ENCODE measurements at places on chromosomes 11 and 22. TPM values are rescaled to one million over a fixed set of nuclear protein-coding genes. Genes with fewer than 3 reads are reported as not detected.
A peak's percentile ranks its signal among the peaks of the same experiment; 100 is the strongest.

- peak; percentile 74 for DNase-seq
Measured at GRCh38 chr11:64649291-64649697, 58.3 kb downstream of the SLC22A12 start.

DNA sequence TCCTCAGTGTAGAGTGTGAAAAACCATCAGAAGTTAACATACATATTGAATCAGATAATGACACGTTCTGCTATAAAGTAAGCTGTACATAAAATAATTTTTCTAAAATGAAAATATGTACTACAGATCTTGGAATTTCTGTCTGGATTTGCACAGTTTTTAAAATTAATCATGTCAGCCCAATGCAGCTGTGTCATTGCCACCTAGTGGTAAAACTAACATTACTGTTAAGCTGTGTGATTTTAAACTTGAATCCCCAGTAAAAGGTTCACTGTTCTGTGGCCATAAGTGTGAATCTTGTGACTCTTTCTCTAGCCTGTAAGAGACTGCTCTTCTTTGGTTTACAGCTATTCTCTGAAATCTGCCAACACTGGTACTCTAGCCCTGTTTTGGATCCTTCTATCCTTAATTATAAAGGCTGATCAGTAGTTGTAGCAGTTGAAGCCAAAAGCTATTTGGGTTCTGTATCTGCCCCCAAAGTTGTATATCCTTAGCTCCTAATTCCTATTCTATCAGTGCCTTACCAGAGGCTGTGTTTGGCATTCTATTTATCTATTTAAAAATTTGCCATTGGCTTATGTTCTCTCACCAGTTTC is 4.0 kb downstream of the JRKL start:
- peak; percentile 85 for DNase-seq

- DNase-seq, result no peak
Measured at GRCh38 chr11:29309992-29310391, 706.8 kb downstream of the KCNA4 start.

- DNase-seq, result no peak
Measured at GRCh38 chr22:43706151-43706550, 106.0 kb downstream of the EFCAB6 start.

GRCh38 chr11:119359365-119360214 is 13.1 kb upstream of the MFRP start:
- DNase-seq, result peak; percentile 58

DNA sequence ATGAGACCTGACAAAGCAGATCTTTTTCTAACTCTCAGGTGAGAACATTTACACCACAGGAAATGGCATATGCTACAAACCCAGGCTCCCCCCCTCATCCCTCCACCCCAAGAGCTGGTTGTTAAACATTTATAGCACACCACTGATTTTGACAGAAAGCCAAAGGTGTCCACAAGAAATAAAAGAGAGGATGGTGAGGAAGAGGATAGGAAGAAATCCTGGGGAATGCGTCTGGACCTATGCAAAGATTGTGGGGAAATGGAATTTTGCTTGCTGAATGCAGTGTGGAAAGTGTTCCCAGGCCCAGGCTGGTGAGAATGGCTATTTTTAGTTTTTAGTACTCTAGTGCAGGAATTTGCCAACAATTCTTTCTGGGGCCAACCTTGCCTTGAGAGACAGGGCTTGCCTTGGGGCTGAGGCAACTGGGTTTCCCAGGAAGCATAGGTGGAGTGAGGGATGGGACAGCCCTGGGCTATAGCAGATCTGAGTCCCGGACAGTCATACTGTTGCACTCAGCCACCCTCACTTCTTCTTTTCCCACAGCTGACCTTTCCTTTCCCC is 163.9 kb downstream of the ADAMTS15 start:
- DNase-seq, result no peak

DNA sequence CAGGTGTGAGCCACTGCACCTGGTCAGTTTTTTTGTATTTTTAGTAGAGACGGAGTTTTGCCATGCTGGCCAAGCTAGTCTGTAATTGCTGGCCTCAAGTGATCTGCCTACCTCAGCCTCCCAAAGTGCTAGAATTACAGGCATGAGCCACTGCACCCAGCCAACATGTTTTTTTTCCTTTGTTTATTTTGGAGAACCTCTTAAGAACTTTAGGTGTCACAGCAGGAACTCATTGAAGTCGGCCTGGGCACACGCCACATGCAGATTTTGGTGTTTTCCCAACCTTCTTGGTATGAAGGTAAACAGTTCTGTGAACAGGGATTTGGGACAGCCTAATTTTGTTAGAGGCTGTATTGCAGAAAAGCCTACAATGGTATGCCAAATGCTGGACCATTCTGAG is 9.4 kb downstream of the DIXDC1 start:
- no peak for DNase-seq

DNA sequence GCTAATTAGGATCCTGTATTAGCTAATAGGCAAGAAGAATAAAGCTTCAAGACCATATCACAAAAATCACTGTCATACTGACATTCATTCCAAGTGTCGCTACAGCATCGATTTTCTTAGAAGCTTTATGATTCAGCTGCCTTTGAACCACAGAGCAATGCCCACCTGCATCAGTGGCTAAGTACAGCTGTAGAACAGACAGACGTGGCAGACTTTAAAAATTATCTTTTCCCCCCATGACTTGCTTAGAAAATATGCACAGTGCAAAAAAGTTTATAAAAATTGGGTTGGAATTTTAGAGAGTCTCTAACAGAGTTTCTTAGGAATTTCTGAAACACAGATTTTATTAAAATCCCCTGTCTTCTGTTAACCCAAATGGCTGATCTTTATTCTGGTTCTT is 120.8 kb downstream of the CADM1 start:
- DNase-seq, result no peak

- DNase-seq, result no peak
Measured at GRCh38 chr11:61912991-61913698, 4.2 kb downstream of the RAB3IL1 start.

DNA sequence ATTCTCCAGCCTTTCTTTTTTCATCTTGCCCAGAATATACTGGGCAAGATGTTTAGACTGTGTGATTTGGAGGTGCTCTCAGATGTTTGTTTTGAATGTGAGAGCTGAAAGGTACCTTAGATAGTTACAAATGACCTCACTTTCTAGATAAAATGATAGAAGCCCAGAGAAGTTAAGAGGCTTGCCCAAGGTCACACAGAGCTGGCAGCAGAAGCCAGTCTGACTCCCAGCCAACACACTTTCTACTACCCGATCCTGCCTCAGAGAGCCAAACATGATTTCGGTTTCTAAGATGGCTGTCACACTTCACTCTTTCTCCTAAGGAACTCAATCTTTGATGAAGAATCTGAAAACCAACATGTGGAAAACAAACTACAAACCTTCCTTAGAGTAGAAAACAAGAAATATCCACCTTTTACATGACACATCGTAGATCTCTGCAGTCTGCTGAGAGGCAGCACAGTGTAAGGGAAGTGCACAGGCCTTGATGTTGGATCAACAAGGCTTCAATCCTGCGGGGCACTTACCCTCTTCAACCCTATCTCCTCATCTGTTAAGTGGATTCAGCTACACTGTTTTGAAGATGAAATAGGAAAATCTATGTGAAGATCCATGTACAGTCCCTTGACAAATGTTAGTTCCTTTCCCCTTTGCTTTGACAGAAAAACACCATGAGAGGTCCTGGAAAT is 58.6 kb downstream of the SYTL2 start:
- no peak for DNase-seq

DNA sequence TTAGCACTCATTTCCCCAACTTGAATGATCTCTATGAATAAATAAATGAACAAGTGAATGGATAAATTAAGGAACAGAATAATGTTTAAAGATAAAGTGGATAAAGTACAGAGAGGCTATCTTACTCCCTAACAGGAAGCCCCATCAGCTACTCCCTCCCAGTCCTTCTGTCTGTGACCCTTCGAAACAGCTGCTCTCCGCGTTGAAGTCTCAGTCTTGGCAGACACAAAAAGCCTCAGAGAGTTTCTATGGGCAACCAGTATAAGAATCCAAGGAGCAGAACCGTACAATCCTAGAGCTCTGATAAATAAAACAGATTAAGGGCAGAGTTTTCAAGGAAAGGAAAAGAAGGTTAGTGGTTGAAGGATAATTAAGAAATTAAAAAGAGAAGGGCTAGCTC is 35.0 kb downstream of the GUCY1A2 start:
- no peak for DNase-seq

DNA sequence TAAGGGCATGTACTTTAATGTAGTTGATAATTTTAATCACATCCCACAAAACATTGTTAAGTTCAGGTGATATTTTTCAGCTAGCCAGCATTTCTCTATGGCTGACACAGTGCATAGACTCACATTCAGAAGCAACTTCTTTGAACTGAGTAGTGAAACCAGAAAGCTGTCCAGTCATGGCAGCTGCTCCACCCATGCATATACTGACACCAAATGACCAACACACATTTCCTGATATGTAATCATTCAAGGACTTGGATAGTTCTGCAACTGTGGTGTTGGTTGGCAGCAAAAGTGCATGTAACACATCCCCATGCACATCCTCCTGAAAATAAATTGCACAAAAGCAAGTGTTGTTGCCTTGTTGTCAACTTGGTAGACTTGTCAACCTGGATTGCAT is 39.7 kb downstream of the CALCA start:
- no peak for DNase-seq

DNA sequence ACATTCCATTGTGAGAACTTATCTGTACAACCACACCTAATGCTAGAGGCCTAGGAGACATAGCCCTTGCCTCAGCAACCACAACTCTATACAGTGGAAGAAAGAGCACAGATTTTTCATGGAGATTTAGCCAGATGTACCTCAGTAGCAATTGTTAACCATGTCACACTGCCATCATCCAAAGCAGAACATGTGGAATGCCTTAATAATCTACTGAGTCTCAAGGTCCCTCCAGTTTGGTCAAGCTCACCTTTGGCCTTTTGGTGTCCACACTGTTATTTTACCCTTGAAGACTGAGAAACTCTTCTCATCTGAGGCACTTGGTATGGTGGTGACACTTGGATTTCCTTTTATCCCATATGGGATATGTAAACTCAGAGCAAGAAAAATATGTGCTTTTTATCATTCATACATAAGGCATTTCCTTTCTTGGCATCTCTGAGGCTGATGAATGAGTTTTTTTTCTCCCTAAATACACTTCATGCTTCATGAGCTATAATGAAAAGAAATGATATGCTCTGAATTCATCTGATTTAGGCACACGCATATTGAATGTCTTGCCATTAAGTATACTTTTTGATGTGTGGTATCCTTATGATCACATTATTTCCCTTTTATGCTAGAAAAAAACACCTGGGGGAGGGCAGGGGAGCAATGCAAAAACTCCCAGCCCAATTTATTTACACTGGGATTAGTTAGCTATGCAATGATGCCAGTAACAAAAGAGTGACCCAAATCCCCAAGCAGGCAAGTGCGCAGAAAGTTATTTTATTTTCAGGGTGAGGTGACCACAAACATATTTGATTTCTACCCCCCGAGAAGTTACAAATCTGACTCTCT is 63.3 kb upstream of the ME3 start:
- DNase-seq, result no peak

DNA sequence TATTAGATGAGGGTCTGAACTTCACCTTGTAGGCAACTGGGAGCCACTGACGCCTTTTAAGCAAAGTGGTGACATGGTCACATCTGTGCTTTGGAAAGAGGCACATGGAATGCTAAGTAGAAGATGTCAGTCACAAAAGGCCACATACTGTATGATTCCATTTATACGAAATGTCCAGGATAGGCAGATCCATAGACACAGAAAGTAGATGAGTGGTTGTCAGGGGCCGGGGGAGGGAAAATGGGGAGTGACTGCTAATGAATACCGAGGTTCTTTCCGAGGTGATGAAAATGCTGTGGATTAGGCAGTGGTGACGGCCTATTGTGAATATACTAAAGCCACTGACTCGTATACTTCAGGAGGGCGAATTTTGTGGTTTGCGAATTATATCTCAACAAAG is 20.6 kb downstream of the NECTIN1 start:
- no peak for DNase-seq

DNA sequence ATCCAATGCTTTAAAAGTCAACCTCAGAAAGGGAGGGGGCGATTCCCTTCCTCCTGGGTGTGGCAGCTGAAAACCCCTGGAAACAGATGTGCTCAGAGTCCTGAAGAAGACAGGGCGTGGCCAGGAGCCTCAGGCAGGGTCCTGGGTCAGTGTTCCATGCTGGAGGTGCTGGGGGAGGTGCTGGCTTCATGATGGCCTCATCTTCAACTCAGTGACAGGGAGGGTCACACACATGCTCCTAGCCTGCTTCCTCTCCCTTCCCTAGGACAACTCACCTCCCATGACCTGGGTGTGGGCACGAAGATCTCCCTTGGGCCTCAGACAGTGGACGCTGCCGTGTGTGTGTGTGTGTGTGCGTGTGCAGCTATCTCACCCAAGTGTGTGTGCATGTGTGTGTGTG is 245.6 kb upstream of the B3GAT1 start:
- DNase-seq, result no peak

- no peak for DNase-seq
Measured at GRCh38 chr11:65042891-65043290, 1.9 kb downstream of the SAC3D1 start.

DNA sequence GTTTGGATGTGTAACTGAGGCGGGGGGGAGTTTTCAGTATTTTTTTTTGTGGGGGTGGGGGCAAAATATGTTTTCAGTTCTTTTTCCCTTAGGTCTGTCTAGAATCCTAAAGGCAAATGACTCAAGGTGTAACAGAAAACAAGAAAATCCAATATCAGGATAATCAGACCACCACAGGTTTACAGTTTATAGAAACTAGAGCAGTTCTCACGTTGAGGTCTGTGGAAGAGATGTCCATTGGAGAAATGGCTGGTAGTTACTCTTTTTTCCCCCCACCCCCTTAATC is 2.3 kb downstream of the MALAT1 start:
- peak; percentile 70 for DNase-seq

GRCh38 chr11:131859538-131860210 is 489.3 kb downstream of the NTM start:
- no peak for DNase-seq

DNA sequence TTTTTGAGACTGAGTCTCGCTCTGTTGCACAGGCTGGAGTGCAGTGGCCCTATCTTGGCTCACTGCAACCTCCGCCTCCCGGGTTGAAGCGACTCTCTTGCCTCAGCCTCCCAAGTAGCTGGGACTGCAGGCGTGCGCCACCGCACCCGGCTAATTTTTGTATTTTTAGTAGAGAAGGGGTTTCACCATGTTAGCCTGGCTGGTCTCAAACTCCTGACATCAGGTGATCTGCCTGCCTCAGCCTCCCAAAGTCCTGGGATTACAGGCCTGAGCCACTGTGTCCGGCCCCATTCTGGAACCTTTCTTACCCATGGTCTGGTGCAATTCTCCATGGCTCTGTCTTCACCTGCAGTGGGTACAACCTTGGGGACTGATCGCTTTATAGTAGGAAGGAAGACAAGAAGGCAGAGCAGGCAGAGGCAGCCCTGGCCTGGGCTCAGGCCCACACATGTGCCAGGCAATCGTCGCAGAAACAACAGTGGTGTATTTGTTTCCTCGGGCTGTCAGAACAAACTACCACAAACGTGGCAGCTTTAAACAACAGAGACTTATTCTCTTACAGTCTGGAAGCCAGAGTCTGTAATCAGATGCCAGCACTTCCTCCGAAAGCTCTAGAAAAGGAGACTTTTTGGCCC is 4.0 kb upstream of the PTGDR2 start:
- no peak for DNase-seq

The FOLR3 gene
- total RNA-seq, result not detected

The SERHL2 gene
- total RNA-seq, result 3.7 TPM

The TRPM5 gene
- total RNA-seq, result not detected

The SCGB1C1 gene
- total RNA-seq, result not detected

The CFAP300 gene
- total RNA-seq, result not detected

The PKP3 gene
- total RNA-seq, result 0.76 TPM

The OR8K5 gene
- total RNA-seq, result not detected

The NEU3 gene
- 133 TPM for total RNA-seq

The TIMP3 gene
- not detected for total RNA-seq

The PHETA2 gene
- total RNA-seq, result not detected

The TIGD3 gene
- total RNA-seq, result 0.83 TPM

The LRRC4C gene
- total RNA-seq, result not detected

The KRTAP5-9 gene
- total RNA-seq, result not detected
